Stomach (tissue), 19 donors: ENCODE measurements at places on chromosomes 3 and 15. TPM values are rescaled to one million over a fixed set of nuclear protein-coding genes. Genes with fewer than 3 reads are reported as not detected.

GRCh38 chr15:22810853-22811338 lies 24.5 kb downstream of the NIPA1 start:
- peaks cover 35% of the 10 kb centered on the region for H3K36me3 ChIP-seq
- no peaks in the 10 kb centered on the region for H3K27me3 ChIP-seq
- peaks cover 4% of the 10 kb centered on the region for H3K4me1 ChIP-seq
- no peak overlapping the region for H3K27ac ChIP-seq

DNA sequence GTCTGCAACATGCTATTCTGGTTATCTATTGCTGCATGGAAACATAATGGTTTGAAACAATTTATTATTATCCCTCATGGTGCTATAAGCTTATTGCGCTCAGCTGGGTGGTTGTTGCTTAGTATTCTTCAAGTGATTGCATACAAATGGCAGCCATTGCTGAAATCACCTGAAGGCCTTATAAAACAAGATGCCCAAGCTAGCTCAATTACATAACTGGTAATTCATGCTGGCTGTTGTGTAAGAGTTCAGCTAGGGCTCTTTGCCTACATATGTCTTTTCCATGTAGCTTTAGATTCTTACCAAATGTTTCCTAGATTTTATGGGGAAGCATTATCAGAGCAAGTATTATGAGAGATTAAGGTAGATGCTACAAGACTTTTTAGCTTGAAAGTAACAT lies 644.0 kb upstream of the CBLB start:
- no peaks in the 10 kb centered on the region for H3K36me3 ChIP-seq
- DNase-seq: no peak
- no peak overlapping the region for H3K4me3 ChIP-seq
- no peaks in the 10 kb centered on the region for H3K4me1 ChIP-seq
- H3K27me3 ChIP-seq: no peaks in the 10 kb centered on the region

PP2D1 gene
- polyA plus RNA-seq: not detected

FLNB gene
- polyA plus RNA-seq: 76.2 TPM

DNA sequence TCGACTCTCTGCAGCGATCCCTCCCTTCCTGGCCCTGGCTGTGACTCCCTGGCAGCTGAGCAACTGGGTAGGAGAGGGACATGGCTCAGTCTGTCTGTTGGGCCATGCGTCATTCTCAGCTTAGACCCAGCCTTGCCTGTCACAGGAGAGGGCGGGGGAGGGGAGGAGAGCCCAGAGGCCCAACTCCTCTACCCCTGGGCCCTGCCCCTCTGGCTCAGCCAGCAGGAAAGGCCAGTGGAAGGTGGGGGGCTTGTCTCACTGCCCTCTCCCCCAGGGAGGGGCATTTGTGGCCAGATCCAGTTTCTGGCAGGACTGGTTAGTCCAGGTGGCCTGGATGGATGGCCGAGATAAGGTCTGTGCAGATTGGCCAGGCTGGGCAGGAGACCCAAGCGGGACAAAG lies 31.6 kb downstream of the DNAJB8 start:
- H3K27ac ChIP-seq: no peak overlapping the region
- peaks cover 79% of the 10 kb centered on the region for H3K27me3 ChIP-seq
- no peak overlapping the region for H3K4me3 ChIP-seq
- DNase-seq: peak; percentile 76

- H3K27me3 ChIP-seq: no peaks in the 10 kb centered on the region
- no peaks in the 10 kb centered on the region for H3K4me1 ChIP-seq
- no peaks in the 10 kb centered on the region for H3K36me3 ChIP-seq
Measured at GRCh38 chr3:146781606-146782005, 176.5 kb upstream of the PLSCR5 start.

GRCh38 chr3:14016900-14017475 lies 107.7 kb downstream of the CHCHD4 start:
- no peaks in the 10 kb centered on the region for H3K4me1 ChIP-seq
- no peaks in the 10 kb centered on the region for H3K36me3 ChIP-seq
- DNase-seq: no peak
- no peak overlapping the region for H3K4me3 ChIP-seq
- no peaks in the 10 kb centered on the region for H3K27me3 ChIP-seq

SPTSSB gene
- polyA plus RNA-seq: 86.3 TPM

GRK7 gene
- polyA plus RNA-seq: 0.05 TPM

DNA sequence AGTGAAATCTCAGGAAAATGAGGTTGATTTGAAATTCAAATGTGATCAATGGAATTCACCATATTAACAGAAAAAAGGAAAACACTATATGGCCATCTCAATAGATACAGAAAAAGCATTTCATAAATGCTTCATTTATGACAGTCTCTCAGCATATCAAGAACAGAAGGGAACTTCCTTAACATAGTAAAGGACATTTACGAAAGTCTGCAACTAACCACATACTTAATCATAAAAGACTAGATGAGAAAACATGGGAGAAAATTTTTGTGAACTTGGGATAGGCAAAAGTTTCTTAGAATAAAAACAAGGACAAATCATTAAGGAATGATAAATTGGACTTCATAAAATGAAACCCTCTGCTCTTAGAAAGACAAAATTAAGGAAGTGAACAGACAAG lies 24.7 kb upstream of the TIPARP start:
- no peak overlapping the region for H3K4me3 ChIP-seq
- H3K27ac ChIP-seq: no peak overlapping the region
- DNase-seq: no peak
- H3K27me3 ChIP-seq: no peaks in the 10 kb centered on the region
- H3K4me1 ChIP-seq: no peaks in the 10 kb centered on the region
- H3K36me3 ChIP-seq: no peaks in the 10 kb centered on the region

AADACL2 gene
- not detected for polyA plus RNA-seq

DNA sequence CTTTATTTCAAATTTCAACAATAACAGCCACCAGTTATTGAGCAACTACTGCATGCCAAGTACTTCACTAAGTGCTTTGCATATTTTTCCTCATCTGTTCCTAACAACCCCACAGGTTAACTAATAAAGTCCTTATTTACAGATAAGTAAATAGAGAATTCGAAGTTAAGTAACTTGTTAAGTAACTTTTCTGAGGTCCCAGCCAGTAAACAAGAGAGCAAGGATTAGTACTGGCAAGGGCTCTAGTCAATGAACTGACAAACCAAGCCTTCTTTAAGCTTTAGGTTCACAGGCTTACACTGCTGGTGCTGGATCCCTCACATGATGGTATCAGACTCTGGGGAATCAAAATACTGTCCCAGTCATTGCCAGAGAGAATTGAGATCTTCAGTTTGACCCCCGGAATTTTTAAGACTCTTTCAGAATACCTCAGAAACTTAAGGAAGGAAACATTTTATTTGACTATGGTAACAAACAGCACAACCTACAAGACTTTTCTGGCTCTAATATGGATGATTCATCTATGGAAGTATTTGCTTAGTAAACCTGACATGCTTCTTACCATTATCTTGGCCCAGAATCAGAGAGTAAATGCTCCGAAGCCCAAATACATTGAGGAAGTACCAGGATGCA lies 16.5 kb downstream of the EMC3 start:
- no peak for DNase-seq
- H3K27ac ChIP-seq: peak overlapping the region; percentile 69
- H3K4me3 ChIP-seq: no peak overlapping the region
- no peaks in the 10 kb centered on the region for H3K4me1 ChIP-seq
- H3K27me3 ChIP-seq: no peaks in the 10 kb centered on the region
- H3K36me3 ChIP-seq: peaks cover 100% of the 10 kb centered on the region

GRCh38 chr3:169542331-169542751 lies 121.2 kb downstream of the MECOM start:
- DNase-seq: no peak
- H3K4me3 ChIP-seq: no peak overlapping the region
- no peak overlapping the region for H3K27ac ChIP-seq
- no peaks in the 10 kb centered on the region for H3K36me3 ChIP-seq
- H3K27me3 ChIP-seq: no peaks in the 10 kb centered on the region

DNA sequence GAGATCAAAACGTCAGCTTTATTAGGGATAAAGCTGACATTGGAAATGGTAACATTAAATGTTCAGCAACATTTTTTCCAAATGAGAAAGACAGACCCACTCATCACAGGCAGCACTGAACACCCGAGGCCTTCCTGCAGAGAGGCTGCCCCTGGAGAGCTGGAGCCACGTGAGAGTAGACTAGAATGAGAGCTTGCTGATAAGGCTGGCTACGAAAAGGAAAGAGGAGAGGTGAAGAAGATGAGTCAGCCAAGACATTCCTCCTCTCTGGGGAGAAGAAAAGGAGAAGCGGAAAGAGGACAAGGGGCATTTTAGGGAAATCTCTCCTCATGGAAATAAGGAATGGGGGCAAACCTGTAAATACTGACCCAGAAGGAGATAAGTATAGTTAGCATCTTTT lies 7.3 kb downstream of the CYP19A1 start:
- H3K36me3 ChIP-seq: no peaks in the 10 kb centered on the region
- no peak overlapping the region for H3K4me3 ChIP-seq
- H3K27ac ChIP-seq: no peak overlapping the region
- DNase-seq: no peak
- no peaks in the 10 kb centered on the region for H3K27me3 ChIP-seq

CHST13 gene
- polyA plus RNA-seq: 0.61 TPM

ALPK3 gene
- polyA plus RNA-seq: 4.7 TPM

PRICKLE2 gene
- 3.8 TPM for polyA plus RNA-seq

DNA sequence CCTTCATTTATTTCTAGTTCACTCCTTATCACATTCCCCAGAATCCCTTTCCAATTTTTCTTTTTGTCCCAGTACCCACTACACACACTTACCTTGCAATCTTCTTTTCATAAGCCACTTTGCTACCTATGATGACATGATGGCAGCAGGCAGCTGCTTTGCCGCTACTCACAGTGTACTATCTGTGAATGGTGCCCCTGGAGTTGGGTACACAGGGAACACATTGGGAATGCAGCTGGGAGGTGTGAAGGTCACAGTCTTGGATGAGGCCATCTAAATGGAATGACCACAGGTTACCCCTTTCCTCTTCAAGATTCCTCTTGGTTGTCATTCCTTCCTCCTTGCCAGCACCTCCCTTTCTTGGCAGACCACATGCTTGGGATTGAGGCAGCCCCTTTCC lies 20.8 kb upstream of the TNIK start:
- H3K4me3 ChIP-seq: no peak overlapping the region
- no peaks in the 10 kb centered on the region for H3K36me3 ChIP-seq
- no peaks in the 10 kb centered on the region for H3K27me3 ChIP-seq
- no peak overlapping the region for H3K27ac ChIP-seq
- no peaks in the 10 kb centered on the region for H3K4me1 ChIP-seq

ACTRT3 gene
- 1.1 TPM for polyA plus RNA-seq

DNA sequence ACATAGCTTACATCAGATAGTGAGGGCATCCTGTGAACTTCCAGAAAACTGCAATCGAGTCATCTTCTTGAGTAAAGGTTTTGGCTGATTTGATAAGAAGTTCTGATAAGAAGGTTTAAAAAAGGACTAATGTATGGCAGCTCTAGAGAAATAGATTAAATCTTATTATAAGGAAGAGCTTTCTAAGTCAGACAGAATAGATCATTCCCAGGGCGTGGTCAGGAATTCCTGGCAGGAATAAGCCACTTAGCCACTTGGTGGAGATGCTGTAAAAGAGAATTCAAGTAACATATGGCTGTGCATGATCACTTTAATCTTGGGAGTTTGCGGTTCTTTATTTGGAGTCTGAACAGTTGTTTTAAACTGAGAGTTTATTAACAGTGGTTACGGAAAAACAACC lies 17.4 kb downstream of the PGBD4 start:
- no peak for DNase-seq
- no peaks in the 10 kb centered on the region for H3K27me3 ChIP-seq
- no peaks in the 10 kb centered on the region for H3K4me1 ChIP-seq
- no peak overlapping the region for H3K27ac ChIP-seq

ACSBG1 gene
- polyA plus RNA-seq: 0.12 TPM
